Memory B cell (primary cell): ENCODE measurements at places on chromosomes 1 and 21.

GRCh38 chr1:3351449-3352298 lies 102.8 kb upstream of the ARHGEF16 start:
- DNase-seq: no peak

- no peak for DNase-seq
These were observed 85.6 kb downstream of the VAV3 start for GRCh38 chr1:107879346-107879745.

DNA sequence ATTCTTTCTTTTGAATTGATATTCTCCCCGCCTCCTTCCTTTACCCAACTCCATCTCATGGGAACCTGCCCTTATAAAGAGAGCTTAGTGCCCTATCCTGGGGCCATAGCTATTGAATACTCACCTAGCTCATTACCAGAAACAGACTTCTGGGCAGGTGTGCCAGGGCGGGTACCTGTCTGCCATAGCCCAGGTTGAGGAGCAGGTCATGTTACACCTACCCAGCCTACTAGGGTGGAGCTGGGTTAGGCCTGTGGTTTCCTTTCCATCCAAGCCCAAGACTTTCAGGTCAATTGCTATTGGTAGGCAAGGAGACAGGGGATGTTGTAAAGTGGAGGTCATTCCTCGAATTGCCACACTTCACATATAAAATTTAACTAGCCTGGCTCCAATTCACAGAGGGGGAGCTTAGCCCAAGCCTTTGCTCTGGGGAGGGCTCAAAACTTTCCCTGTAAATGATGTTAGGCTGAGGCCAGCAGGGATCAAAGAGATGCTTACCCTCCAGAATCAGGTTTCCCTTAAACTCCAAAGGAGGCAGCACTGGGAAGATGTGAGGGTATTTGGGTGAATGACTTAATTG lies 87.1 kb upstream of the IPO9 start:
- DNase-seq: no peak

- no peak for DNase-seq
These were observed 430.1 kb upstream of the ESRRG start for GRCh38 chr1:217153361-217153760.

- DNase-seq: no peak
These were observed 95.7 kb upstream of the GCLM start for GRCh38 chr1:94004924-94005323.

DNA sequence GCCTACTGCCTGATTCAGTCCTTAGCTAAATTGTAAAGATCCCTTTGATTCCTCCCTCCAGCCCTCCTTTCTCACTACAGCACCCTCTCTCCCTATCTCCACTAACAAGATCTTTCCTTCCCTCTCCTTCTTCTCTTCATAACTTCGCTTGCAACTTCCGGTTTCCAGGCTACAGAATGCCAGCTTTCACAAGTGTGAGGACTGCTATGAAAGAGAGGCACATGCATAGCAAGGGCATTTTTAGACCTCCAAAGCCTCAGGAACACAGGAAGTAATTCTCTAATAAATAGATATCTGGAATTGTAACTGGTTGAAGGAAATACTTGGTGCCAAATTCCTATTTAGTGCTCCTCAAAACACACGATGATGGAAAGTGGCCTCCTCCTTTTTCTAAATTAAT lies 196.7 kb downstream of the HLX start:
- no peak for DNase-seq

DNA sequence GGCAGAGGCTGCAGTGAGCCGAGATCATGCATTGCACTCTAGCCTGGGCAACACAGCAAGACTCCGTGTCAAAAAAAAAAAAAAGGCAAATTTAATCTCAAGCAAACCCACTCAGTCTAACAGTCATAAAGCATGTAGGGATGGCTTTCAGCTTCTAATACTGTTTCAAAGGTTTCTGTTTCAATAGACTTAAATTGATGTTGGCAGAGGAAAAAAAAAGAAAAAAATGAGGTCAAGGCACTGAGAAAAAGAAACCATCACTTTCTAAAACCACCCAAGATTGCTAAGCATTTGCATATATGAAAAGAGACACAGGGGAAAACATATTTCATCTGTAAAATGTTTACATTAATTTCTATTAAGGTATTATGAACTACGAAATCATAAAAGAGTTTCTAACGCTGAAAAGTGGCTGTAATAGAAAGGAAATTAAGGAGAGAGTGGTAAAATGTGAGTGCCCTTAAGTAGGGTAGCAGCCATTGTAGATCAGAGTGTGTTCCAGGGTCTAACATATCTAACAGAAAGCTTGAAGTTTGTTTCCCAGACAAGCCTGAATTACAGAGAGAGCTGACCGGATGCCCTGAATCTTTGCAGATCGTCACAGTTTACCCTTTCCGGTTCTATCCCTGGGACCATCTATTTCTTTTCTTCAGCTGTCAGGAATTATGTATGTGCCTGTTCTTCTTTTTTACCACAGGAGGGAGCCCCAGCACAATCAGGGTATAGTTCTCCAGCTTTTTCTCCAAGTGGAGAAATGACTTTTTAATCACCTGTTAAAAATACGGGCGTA lies 70.0 kb downstream of the PLD5 start:
- DNase-seq: peak; percentile 5

- peak; percentile 33 for DNase-seq
These were observed 958 bp downstream of the LYPLAL1 start for GRCh38 chr1:219174460-219175211.

- DNase-seq: no peak
These were observed 338.2 kb downstream of the ASTN1 start for GRCh38 chr1:176826265-176826664.
